GDM1 (cell line): ENCODE measurements at places on chromosomes 2 and 18.

DNA sequence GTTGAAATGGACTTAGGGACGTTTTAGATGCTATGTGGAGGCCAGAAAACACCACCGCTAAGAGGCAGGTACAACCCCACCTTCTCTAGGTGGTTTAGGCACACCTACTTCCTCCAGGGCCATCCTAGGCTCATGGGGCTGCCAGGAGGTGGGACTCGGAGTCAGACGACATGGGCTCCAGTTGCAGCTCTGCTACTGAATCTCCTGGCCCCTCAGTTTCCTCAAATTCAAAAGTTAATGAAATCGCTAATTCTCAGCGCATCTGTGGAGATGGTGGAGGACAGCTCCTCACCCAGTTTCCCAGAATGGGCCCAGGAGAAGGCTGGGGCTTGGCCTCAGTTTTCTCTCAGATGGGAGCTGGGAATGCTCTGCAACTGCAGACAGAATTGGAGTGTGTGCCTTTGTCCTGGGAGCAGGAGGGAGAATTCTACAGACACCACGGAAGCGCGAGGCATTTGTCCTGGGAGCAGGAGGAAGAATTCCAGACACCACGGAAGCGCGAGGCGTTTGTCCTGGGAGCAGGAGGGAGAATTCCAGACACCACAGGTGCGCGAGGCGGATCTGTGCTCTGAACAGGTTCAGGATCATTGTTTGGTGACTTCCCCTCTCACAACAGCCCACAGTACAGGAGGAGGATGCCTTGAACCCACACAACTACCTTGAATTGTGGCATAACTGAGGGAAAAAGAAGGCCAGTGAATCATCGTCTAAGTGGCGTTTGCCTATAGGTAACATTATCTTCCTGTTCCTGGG, 103.7 kb upstream of the PXDN start:
- no peak for DNase-seq

GRCh38 chr2:238589591-238590460, 163.1 kb downstream of the ASB1 start:
- no peak for DNase-seq

GRCh38 chr18:43277164-43277600, at the start of gene SYT4:
SYT4 (minus strand) TSS chr18:43277490; CDS start chr18:43277281, 209 bp downstream.
- no peak for DNase-seq

DNA sequence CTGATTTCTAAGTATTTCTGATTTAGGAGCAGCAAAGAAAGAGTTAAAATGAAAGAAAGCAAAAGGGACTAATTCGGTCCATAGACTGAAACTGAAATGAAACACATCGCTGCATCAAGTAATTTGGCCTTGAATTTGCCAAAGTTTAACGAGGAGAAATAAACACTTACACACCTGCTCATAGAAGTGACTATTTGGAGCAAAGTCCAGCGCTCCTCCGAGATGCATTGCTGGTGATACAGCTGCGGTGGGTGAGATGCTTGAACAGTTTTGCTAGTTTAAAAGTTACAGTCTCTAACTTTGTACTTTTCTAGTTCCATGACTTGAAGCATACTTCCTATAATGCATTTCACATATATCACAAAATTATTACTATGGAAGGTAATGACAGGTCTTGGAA, 18.3 kb downstream of the GALR1 start:
- no peak for DNase-seq

- no peak for DNase-seq
Observed at GRCh38 chr2:227914362-227914761, 42.9 kb downstream of the DAW1 start.

GRCh38 chr2:79817288-79817687, 304.4 kb downstream of the CTNNA2 start:
- DNase-seq = no peak

- no peak for DNase-seq
Observed at GRCh38 chr2:156792242-156792840, 356.2 kb downstream of the GPD2 start.

DNA sequence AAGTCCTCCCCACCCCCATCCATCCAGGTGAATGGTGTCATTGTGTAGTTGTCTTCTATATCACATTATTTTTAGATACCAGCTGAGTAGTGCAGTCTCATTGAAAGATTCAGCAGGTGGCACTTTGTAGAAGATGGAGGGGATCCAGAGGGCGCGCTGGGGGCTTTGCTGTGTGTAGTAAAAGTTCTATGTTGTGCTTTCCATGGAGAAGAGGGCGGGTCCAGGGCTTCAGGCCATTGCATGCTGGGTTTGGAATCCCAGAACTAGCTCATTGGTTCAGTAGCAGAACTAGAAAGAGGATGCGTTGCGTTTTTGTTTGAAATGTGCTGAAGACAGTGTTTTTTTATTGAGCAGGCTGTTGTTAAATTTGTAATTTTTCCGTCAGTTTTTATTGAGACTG, 120.0 kb downstream of the MAP4K4 start:
- no peak for DNase-seq

DNA sequence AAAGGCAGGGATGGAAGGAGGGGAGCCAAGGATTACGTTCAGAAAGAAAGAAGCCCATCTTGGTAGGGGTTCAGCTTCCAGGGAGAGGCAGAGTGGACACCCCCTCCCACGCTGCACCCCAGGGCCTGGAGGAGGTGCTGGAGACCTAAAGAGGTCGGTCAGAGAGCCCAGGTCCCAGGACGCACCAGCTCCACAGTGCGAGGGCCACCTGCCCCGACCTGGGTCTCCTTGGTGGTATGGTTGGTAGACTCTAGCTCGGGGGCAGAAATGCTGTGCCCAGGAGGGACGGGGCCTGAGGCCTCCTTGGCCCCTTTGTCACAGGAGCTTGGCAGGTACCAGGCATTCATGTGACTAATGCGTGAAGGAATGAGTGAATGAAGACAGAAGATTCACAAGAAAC, 87.1 kb upstream of the RAB6C start:
- no peak for DNase-seq

GRCh38 chr18:57444301-57444759, 9.2 kb downstream of the ONECUT2 start:
- no peak for DNase-seq

- DNase-seq = no peak
Observed at GRCh38 chr18:49692906-49693716, 120.2 kb downstream of the ACAA2 start.

GRCh38 chr2:1976112-1976511, 231.8 kb upstream of the PXDN start:
- DNase-seq = no peak

GRCh38 chr18:29241199-29241598, 1064.3 kb upstream of the CDH2 start:
- no peak for DNase-seq
